Stimulated activated CD4-positive, alpha-beta T cell treated with anti-CD3 and anti-CD28 coated beads, Interleukin-1b, Interleukin-23, amount 100 ng/mL, for 4 hours (primary cell): ENCODE measurements at places on chromosomes 7 and 10.

- DNase-seq, result no peak
Measured at GRCh38 chr10:65793738-65794425, 1132.0 kb upstream of the LRRTM3 start.

DNA sequence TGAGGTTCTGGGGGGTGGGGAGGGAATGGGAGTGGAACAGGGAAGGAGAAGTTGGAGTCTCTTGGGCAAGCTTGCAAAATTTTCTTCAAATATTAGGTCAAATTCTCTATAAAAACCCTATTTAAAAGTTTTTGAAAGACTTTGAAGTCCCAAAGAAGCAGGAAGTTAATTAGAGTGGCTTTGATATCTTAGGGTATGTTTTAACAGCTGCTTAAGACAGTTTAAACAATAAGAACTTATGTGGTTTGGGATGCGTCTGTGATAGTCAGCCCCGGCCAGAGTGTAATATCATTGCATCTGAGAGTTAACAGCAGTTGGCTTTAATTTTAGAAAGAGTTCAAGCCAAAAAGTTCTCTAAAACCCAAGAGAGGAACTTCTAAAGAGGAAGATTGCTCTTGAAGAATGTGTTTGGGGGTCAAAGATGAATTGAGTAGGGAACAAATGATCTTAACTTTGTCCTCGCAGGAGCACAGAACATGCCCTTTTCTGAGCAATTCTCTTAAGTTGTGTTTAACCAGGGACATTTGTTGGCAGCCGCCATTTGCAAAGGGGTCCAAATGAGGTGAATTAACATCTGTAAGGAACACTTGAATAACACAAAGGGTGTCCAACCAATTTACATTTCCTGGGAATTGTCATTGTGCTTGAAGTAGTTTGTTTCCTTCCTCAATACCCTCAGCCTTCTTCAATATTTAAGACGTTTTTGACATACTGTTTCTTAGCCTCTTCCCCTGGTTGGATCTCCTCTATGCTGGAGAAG, 182.4 kb downstream of the PTEN start:
- DNase-seq, result no peak

DNA sequence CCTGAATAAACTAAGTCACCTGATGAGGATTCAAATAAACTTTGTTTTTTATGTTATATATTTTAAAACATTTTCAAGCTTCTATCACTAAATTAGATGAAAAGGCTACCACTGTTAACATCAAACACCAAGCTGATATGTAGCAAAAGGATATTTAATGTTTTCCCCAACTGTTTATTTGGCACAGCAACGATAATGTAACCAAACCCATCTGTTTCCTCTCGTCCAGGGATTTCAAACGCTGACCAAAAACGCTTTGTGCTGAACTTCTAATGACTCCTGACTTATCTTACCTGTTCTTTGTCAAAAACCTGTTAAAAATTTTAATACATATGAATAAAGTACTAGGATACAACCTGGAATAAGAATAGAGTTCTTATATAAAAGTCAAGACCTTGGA, 30.5 kb downstream of the DCLRE1A start:
- no peak for DNase-seq

GRCh38 chr7:80844916-80845315, 73.9 kb downstream of the SEMA3C start:
- DNase-seq, result no peak

GRCh38 chr10:107859065-107859464, 694.6 kb upstream of the SORCS1 start:
- DNase-seq, result no peak

- DNase-seq, result no peak
Measured at GRCh38 chr10:125878957-125879835, 1.9 kb downstream of the DHX32 start.

DNA sequence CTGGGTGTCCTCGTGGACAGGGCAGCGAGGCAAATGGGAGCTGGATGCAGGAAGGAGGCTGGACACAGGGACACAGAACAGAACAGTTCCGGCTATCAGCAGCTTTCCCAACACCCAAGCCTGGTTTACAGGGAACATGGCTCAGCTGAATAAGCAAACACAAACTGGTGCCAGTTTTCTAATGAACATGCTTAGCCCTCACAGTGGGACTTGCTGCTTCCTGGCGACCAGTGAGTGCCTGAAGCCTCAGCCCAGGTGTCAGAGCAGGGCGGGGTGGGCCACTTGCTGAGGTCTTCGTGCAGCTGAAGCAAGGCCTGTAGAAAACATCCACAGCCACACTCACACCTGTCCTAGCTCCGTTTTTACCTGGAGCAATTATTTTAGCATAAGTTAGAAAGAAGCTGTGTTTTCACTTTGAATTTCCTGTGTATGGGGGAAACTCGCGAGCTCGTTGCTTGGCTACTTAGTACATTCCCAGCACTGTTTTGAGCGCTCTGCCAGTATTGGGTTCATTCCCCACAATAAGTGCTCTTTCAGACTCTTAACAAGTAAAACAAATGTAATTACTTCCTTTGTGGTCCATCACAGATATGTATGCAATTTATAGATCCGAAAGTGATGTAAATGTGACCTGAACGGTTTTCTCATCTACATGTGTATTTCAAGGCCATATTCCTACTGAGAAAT, 261.2 kb upstream of the SHH start:
- no peak for DNase-seq
